ENCODE measurements at places on chromosomes 3 and 15. TPM values are rescaled to one million over a fixed set of nuclear protein-coding genes. Genes with fewer than 3 reads are reported as not detected.

The LRRC2 gene
- total RNA-seq: 0.04 TPM

The ARHGEF3 gene
- 55.1 TPM for total RNA-seq

- DNase-seq: no peak
- no peak overlapping the region for H3K27ac ChIP-seq
- peaks cover 6% of the 10 kb centered on the region for H3K27me3 ChIP-seq
- no peak overlapping the region for H3K4me3 ChIP-seq
- H3K4me1 ChIP-seq: no peaks in the 10 kb centered on the region
- H3K36me3 ChIP-seq: no peaks in the 10 kb centered on the region
Measured at GRCh38 chr3:100802126-100802525, 92.8 kb downstream of the TFG start.

GRCh38 chr3:112002096-112002971 lies 3.6 kb downstream of the TAGLN3 start:
- H3K36me3 ChIP-seq: no peaks in the 10 kb centered on the region
- H3K27me3 ChIP-seq: no peaks in the 10 kb centered on the region
- H3K4me3 ChIP-seq: no peak overlapping the region

DNA sequence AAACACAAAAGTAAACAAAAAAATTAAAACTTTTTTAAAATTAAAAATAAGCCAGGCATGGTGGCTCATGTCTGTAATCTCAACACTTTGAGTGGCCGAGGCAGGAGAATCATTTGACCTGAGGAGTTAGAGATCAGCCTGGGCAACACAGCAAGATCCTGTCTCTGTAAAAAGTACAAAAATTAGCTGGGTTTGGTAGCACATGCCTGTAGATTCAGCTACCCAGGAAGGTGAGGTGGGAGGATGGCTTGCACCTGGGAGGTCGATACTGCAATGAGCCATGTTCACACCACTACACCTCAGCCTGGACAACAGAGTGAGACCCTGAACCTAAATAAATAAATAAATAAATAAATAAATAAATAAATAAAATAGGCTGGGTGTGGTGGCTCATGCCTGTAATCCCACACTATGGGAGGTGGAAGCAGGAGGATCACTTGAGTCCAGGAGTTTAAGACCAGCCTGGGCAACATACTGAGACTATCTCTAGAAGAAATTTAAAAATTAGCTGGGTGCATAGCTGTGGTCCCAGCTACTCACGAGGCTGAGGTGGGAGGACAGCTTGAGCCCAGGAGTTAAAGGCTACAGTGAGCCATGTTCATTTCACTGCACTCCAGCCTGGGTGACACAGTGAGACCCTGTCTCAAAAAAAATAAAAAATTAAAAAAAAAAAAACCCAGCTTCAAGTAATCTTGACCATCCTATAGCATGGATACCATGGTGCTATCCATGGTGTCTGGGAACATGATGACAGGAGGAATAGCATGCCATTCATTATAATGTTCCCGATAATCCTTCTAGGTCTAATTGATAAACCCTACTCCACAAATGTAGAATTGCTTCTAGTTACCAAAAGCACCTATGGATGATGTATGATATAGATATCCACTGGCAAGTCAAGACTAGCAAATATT lies 4.2 kb downstream of the MYO5A start:
- H3K4me3 ChIP-seq: no peak overlapping the region
- H3K27me3 ChIP-seq: no peaks in the 10 kb centered on the region
- DNase-seq: no peak
- peaks cover 11% of the 10 kb centered on the region for H3K4me1 ChIP-seq

DNA sequence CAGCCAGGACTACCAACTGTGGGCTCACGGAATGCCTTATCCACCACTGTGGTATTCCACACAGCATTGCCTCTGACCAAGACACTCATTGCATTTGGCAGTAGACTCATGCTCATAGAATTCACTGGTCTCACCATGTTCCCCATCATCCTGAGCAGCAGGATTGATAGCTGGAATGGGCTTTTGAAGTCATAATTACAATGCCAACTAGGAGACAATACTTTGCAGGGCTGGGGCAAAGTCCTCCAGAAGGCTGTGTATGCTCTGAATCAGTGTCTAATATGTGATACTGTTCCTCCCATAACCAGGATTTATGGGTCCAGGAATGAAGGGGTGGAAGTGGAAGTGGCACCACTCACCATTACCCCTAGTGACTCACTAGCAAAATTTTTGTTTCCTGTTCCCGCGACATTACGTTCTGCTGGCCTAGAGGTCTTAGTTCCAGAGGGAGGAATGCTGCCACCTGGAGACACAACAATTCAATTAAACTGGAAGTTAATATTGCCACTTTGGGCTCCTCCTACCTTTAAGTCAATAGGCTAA lies 58.6 kb upstream of the CCDC80 start:
- no peaks in the 10 kb centered on the region for H3K4me1 ChIP-seq
- H3K27me3 ChIP-seq: no peaks in the 10 kb centered on the region
- H3K4me3 ChIP-seq: no peak overlapping the region
- DNase-seq: no peak
- H3K36me3 ChIP-seq: no peaks in the 10 kb centered on the region

DNA sequence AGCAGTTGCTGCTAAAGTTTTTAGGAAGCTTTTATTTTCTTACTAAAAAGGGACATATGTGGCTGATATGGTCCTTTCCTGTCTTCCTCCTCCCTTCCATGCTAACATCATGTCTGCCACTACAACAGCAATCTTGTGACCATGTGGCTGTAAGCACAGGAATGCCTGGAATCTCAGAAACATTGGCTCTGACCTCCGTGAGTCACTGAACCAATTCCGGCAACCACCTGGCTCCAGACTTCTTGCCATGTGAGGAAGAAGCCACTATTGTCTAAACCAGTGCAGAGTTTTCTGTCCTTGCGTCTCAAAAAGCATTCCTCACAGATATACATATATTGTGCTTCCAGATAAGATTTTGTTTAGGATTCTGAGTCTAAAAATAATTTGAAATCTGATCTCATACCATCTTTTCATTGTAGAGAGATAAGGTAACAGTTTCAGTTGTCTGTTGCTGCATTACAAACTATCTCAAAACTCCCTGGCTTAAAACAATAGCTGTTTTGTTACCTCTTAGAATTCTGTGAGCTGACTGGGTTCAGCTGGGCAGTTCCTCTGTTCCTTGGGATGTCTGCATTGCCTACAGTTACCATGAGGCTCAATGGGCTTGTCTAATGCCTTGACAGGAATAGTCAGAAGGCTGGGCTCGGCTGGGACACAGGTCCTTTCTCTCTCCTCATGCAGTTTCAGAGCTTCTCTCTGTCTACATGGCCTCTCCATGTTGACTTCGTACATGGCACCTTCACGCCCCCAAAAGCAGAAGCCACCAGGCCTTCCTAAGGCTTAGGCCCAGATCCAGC lies 77.3 kb upstream of the MAGI1 start:
- no peaks in the 10 kb centered on the region for H3K27me3 ChIP-seq
- no peaks in the 10 kb centered on the region for H3K36me3 ChIP-seq
- no peaks in the 10 kb centered on the region for H3K4me1 ChIP-seq
- H3K27ac ChIP-seq: no peak overlapping the region

GRCh38 chr3:12347301-12347700 lies 58.4 kb downstream of the PPARG start:
- no peaks in the 10 kb centered on the region for H3K36me3 ChIP-seq
- H3K27me3 ChIP-seq: no peaks in the 10 kb centered on the region
- no peaks in the 10 kb centered on the region for H3K4me1 ChIP-seq

Measured in CD8-positive, alpha-beta memory T cell (primary cell).